CD8-positive, alpha-beta T cell (primary cell): ENCODE measurements at places on chromosomes 5 and 9. TPM values are rescaled to one million over a fixed set of nuclear protein-coding genes. Genes with fewer than 3 reads are reported as not detected.

OR1J2 gene
- not detected for total RNA-seq

SETX gene
- 40.7 TPM for total RNA-seq

OLFM1 gene
- not detected for total RNA-seq

CCNO gene
- not detected for total RNA-seq

MTAP gene
- 14.3 TPM for total RNA-seq

DNA sequence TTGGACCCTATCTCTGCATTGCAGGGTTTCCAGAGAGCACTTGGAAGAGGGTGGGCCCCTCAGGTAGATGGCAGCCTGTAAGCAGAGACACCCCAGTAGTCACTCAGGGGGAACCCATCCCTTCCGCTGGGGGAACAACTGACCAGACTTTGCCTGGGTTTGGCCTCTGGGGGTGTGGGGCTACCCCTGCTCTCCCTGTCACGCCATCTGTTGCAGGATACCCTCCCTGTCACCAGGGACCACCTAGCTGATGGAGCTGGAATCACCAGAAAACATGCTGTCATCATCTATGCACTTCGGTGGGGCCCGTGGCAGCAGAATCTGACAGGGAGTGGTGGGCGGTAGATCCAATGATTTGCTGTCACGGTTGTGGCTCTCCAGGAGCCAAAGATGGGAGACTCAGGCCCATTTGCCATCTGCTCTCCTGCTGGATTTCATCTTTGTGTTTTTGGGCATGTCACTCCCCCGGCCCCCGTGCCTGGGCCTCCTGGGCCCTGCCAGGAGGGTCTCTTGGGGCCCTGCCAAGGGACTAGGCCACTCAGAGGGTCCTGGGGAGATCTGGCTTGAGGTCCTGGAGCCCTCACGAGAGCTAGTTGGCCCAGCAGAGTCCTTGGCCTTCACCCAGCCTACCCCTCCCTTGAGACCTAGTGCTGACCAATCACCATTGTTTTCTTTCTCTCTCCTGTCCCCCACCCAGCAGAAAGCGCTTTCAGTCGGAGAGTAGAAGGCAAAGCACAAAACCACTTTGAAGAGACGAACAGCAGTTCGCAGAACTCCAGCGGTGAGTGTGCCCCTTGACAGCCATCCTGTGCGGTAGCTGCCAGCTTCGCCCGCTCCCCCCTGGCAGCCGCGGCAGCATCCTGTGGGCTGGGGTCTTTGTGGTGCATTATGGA, 45.9 kb downstream of the AMBP start:
- no peak for DNase-seq

GRCh38 chr9:126698251-126698650, 84.5 kb downstream of the LMX1B start:
- DNase-seq = no peak

GRCh38 chr9:27701587-27701986, 128.3 kb upstream of the C9orf72 start:
- no peak for DNase-seq

GRCh38 chr5:4203146-4203545, 607.5 kb downstream of the IRX1 start:
- no peak for DNase-seq

DNA sequence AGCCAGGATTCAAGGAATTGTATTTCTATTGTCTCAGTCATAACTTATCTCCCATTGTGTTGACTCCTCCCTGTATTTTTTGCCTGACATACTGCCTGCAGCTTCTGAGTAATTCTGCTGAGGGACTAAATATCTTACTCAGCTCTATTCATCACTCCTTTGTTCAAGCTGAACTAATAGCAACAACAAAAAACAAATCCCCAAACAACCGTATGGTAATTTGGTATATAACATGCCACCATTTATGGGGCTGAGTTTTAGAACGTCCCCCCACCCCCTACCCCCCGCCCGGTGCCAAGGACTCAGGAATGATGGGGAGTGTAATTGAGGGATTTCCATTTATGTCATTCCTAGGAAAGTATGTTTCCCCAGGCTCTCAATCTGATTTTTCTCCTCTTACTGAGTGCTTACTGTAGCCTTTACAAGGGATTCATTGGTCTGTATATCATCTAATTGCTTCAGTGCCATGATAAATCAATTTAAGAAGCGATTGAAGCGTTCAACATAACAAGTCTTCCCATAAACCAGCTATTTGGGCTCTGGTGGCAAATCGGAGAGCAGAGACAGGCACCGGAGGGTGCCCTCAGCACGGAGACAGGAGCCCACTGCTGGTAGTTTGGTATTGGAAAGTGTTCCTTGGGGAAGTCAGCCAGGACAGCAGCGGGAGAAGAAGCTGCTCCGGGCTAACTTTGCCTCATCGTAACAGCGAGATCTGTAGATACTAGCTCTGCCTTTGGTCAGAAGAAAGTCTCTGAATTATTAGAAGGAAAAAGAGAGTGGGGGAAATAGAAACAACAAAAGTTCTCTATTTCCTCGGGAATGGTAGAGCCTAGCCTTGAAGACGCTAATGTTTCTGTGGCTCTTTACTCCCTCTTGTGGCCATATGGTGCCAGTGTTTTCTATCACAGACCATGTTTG, 40.7 kb upstream of the HSD17B4 start:
- DNase-seq = peak; percentile 39

- no peak for DNase-seq
These were observed 17.3 kb downstream of the EXOC3 start for GRCh38 chr5:460273-460625.

GRCh38 chr5:159123700-159124099, 24.0 kb upstream of the EBF1 start:
- no peak for DNase-seq

GRCh38 chr5:128965638-128966302, 482 bp downstream of the SLC27A6 start:
- no peak for DNase-seq
